ENCODE measurements at places on chromosomes 3 and 15.

- DNase-seq, result no peak
Measured at GRCh38 chr3:112634786-112635541, 6.0 kb downstream of the CCDC80 start.

GRCh38 chr15:89954541-89954940, 41.8 kb upstream of the ARPIN start:
- no peak for DNase-seq

GRCh38 chr3:78275420-78275852, 1235.5 kb downstream of the ROBO2 start:
- no peak for DNase-seq

- DNase-seq, result no peak
Measured at GRCh38 chr15:100787567-100788417, 91.8 kb upstream of the ALDH1A3 start.

DNA sequence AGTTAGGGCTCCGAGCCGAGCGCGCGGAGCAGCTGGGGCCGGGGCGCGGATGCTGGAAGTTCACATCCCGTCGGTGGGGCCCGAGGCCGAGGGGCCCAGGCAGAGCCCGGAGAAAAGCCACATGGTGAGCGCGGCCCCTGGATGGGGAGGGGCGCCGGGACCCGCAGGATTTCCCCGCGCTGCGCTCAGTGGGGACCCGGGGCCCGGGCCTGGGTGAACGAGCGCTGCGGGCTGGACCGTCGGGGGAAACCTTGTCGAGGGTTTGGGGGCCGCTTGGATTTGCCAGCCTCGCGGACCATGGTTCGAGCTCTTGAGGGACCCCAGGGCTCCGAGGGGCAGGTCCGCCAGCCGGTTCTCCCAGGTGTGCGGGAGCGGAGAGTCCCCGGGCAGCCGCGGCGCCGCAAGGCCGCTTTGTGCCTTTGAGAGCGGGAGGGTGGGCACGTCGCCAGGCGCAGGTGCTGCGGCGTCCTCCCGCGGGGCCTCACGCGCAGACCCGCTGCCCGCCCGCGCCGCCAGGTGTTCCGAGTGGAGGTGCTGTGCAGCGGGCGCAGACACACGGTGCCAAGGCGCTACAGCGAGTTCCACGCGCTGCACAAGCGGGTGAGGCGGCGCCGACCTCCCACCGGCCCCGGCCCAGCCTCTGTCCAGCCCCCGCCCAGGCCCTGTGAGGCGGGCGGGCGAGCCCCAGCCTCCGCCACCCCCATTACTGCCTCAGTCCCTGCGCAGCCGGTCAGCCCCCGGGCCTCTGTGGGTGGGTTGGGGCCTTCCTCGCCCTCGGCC, at the start of gene SNX22:
Gene SNX22 (plus strand): TSS at position 5 of the 780 bp plus-strand sequence. CDS start 45 bp downstream, at position 50.
- no peak for DNase-seq

DNA sequence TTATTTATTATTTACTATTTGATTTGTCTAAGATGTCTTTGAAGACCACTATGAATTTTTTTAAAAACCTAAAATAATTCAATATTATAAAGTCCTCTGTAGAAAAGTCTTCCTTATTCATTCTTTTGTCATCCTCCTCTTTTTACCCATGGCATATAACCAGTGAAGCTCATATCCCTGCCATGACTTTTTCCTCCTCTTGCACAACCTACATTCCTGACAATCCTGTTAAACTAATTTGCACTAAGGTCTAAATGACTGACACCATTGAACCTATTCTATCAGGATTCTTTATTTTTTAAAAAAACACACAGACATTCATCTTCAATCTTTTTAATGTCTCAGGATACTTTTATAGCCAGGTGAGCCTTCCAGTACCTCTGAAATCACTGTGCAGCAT, 159.9 kb upstream of the SLC2A2 start:
- no peak for DNase-seq

GRCh38 chr3:179036626-179037300, 34.8 kb downstream of the ZMAT3 start:
- DNase-seq, result no peak

DNA sequence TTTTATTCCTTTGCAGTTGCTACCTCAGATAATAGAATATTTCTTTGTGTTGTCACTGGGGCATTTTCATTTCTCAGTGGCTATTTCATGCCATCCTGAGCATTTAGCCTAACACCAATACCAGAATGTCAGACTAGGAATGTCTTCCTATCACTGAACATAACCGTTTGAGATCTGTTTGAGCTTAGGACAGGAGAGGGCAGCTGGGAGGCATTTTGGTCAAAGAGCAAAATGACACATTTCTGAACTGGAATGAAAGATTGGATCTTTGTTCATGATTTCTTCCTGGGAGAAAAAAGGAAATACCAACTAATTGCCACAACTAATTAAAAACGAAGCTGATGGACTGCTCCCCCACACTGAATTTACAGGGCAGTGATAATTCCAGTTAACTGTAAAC, 921.3 kb upstream of the NR2F2 start:
- DNase-seq, result no peak

GRCh38 chr3:133280586-133280985, 119.3 kb upstream of the BFSP2 start:
- DNase-seq, result no peak

DNA sequence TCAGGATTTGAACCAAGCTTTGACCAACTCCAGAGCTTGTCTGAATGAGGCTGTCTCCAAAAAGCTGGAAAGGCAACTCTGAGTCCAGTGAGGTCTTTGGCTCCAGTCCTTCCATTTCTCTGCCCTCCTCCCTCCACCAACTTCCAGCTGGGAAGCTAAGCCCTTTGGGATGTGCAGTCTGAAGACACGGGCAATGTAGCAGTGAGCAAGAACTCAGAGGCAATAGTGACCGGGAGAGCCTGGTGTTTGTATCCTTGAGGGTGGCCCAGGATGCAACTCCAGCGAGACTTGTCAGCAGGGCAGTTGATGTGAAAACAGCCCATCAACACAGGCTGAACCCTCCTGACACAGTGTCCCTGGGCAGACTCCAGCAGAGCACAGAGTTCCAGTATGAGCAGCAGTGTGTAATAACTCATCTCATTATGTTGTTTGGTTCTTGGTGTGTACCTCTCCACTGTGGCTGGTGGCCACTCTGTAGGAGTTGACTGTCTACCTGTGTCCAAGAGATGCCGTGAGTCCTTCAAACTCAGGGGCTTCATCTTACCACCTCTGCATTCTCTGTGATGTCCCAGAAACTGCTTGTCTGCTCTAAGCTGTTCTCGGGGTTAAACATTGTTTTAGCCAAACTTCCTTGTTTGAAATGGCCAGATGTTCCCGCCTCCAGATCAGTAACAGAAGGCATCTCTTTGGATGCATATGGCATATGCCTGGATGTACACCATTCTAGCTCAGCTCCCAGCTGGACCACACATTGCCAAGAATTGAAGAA, 6.6 kb downstream of the CDCP1 start:
- no peak for DNase-seq
